AG20443 (cell line): ENCODE measurements at places on chromosomes 5 and 9.
A peak's percentile ranks its signal among the peaks of the same experiment; 100 is the strongest.

GRCh38 chr9:4113711-4114110 lies 186.2 kb downstream of the GLIS3 start:
- no peak for DNase-seq

DNA sequence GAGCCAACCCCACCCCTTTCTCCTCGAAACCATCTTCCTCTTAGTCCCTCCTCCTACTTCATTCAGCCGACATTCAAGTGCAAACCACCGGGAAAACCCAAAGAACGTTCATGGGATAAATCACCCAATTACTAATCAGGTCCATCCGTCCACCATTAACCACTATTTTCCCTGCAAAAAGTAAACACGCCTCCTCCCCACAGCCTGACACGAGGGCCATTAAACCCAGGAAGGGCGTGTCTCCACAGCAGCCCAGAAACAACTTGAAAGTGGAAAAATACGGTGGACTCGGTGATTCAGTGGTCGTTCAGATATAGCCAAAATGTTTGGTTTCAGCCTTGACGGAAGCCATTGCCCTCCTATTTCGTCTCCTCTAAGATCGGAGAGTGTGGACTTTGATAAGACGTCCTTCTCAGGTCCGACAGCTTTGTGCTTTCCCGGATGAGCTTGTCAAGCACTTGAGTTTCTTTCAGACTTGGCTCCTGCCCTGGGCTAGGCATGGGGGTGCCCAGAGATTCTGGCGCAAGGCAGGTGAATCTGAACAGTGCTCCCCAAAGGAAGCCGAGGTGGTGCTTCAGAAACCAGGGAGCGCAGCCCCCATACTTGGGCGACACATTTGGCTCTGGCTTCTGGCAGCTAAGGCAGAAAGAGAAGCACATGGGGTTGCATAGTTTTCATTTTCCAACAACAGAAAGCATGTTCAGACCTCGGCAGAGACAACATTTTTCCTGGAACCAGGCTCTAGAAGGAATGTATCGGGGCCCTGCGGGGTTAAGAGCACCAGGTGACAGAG lies 56.6 kb downstream of the SMIM23 start:
- peak; percentile 63 for DNase-seq

DNA sequence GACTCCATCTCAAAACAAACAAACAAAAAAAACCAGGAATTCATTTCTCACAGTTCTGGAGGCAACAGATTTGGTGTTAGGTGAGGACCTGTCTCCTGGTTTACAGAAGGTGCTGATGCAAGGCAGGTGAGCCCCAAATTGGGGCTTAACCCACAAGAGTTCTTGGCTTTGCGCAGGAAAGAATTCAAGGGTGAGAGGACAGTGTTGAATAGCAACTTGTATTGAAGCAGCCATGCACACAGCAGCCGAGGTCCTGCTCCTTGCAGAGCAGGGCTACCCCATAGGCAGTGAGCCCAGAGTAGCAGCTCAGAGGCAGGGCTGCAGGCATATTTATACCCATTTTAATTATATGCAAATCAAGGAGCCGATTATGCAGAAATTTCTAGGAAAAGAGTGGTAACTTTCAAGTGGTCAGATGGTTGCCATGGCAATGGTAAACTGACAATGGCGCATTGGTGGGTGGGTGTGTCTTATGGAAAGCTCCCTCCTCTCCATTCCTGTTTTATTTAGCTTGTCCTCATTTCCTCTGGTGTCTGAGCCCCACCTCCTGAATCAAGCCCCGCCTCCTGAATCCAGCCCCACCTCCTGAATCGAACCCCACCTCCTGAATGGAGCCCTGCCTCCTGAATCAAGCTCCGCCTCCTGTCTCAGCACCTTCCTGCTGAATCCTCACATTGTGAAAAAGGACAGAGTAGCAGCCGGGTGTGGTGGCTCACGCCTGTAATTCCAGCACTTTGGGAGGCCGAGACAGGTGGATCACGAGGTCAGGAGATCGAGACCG lies 34.5 kb upstream of the COL5A1 start:
- no peak for DNase-seq

GRCh38 chr9:3741729-3742128 lies 215.9 kb upstream of the RFX3 start:
- no peak for DNase-seq

- DNase-seq = peak; percentile 82
Measured at GRCh38 chr9:127875306-127875966, 2.0 kb downstream of the AK1 start.

- DNase-seq = peak; percentile 89
Measured at GRCh38 chr9:134644725-134645606, 3.4 kb downstream of the COL5A1 start.

DNA sequence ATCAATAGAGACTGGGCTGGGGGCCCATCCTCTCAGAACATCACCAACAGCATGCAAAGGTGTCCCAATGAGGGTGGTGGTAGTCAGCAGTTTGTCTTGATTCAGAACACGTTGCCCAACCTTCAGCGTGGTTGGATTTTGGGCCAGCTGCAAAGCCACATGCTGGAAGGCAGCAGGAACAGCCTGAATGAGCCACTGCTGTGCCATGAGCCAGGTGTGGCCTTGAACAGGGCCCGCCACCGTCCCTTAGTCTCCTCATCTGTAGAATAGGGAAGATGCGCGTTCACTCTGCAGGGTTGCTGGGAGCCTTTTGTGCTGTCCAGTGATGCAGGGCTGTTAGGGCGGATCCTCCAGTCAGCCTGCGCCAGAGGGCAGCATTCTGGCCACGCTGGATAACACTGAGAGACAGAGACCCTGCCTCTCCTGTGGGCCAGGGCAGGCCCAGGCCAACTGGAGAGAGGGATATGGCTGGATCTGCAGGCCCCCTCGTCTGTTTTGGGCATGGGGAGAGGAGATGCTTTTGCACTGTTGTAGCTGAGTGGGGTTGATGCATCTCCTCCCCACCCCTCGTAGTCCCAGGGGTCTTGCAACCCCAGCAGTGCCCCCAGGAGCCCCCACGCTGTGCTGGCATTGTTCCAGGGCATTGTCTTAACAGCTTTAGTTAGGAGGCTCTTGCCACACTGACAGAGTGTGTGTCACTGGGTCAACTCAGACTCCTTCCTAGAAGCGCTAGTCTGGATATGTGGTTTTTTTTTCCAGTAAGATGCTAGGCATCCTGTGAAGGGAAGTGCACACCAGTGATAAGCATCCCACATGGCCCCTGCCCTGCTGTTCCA lies 42.1 kb downstream of the SLC46A2 start:
- DNase-seq = no peak

DNA sequence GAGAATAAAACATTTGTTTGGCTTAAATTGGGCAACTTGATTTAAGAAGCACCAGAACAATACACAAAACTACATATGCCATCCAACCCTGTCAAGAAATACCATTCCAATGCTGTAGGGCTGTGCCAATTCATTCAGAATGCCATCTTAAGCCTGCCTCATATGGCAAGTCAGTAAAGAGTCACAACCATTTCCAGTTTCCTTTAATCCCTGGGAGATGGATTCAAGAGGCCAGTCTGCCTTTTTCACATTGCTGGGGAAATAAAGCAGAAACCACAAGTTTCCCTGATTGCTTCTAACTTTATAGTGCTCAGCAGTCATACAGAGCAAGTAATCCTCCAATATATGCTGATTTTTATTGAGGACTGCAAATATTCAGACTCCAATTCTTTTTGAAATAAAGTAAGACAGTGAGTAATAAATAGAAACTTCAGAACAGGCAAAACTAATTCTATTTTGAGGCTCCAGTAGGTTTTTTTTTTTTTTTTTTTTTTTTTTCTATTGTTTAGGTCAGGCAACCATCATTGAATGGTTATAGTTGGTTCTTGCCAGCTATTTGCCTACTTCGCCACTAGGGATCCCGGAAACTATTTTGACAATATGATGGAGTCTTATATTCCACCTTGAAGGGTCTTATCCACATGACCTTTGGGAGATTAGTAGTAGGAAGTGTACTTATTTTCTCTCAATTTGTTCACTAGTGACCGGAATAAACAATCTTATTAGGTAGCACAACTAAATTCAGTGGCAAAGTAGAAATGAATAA lies 400.9 kb upstream of the MEF2C start:
- DNase-seq = no peak

GRCh38 chr5:88934439-88934838 lies 51.5 kb upstream of the MEF2C start:
- DNase-seq = no peak

DNA sequence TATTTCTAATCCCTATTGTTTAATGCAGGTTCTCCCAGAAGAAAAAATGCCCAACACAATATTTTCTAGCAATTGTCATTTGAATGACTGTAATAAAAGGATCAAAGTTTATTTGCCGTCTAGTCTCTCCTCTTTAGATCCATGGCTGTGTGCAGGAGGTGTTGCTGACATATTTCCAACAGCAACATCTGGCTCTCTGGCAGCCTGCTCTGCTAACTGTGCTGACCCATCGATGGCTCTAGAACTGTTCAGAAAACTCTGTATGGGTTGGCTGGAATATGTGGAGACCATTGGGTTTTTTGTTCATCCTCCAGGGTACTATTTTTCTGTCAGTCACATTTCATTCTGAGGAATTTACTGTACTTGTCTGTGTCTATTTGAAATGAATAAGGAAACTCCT lies 202.0 kb upstream of the SLC27A6 start:
- DNase-seq = no peak

GRCh38 chr5:137496919-137497318 lies 2.2 kb downstream of the SPOCK1 start:
- peak; percentile 40 for DNase-seq

DNA sequence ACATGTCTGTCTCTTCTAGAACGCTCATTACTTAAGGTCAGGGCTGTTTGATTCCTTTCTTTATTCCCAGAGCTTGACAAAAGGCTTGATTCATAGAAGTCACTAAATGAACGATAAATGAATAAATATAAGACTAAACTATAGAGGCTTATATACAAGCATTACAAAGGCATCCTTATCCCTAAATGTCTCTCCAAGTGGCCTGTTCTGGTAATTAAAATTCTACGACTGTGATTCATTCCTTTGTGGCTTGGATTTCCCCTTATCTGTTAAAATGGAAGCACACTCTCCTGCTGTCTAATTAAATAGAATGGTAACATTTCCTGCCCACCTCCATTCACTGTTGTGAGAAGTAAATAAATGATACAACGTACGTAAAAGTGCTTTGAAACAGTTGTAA lies 49.5 kb downstream of the C7 start:
- DNase-seq = no peak

DNA sequence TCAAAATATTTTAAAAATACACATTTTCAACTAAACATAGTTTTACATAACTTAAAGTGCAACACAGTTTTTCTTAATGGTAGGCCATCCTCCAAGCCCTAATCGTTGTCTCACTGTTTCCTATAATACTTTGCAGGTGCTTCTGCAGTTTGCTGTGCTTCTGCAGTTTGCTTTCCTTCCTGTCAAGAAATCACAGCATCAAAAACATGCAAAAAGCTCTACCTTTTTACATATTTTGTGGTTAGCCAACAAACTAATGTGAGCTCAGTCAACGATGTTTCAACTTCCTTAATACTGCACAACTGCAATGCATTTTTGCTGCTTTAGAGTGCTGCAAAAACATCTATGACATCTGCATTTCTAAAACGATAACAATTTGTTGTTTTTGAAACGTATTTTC lies 25.2 kb downstream of the EMB start:
- DNase-seq = no peak

DNA sequence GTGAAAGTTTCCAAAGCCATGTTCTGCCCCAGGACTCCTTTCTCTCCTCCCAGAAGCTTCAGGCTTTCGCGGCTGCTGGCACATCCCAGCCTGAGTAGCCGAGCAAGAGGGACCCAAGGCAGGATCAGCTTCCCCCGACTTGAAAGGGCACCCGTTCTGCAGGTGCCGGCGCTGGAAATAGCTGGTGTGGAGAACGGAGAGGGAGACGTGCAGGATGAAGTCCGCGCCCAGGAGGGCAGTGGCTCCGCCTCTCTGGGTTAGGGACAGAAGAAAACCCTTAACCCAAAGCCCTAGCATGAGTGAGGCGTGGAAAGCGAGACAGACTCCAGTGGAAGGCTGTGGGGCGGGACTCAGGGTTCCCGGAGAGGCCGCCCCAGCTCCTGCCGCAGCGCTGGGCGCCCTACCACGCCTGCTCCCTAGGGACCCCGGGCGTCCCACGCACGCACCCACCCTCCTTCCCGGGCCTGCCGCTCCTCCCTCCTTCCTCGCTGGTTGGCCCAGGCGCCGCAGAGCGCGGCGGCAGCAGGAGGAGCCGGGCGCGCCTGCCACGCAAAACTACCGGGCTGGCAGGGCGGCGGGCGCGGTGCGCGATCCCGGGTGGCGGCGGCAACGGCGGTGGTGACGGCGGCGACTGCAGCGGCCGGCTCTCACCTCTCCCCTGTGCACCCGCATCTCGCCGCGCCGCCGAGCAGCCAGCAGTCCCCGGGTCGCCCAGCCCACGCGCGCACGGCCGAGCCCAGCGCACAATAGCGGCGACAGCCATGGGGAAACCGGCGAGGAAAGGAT lies at the start of gene SLC1A1:
SLC1A1 (plus strand) TSS at position 550 of the 786 bp plus-strand sequence; CDS start at position 762, 212 bp downstream.
- peak; percentile 81 for DNase-seq

- no peak for DNase-seq
Measured at GRCh38 chr9:94160594-94161501, 76.6 kb downstream of the PTPDC1 start.
